Activated naive CD8-positive, alpha-beta T cell treated with anti-CD3 and anti-CD28 coated beads, Interleukin-2, amount 10 ng/mL, durations not matched to agents 7 days and 5 days (primary cell): ENCODE measurements at places on chromosomes 13 and 19. TPM values are rescaled to one million over a fixed set of nuclear protein-coding genes. Genes with fewer than 3 reads are reported as not detected.

The PBX4 gene
- total RNA-seq: 41.3 TPM

The ZNF653 gene
- 21.1 TPM for total RNA-seq

The FBN3 gene
- 0.50 TPM for total RNA-seq

The SLC25A41 gene
- total RNA-seq: 1.0 TPM

The ZFP28 gene
- total RNA-seq: 12.2 TPM

The COL5A3 gene
- total RNA-seq: 0.17 TPM

The OR7D2 gene
- not detected for total RNA-seq

The CBY2 gene
- not detected for total RNA-seq

- no peak for DNase-seq
- no peak overlapping the region for H3K27ac ChIP-seq
Observed at GRCh38 chr19:18993115-18993514, 40.2 kb downstream of the SUGP2 start.

GRCh38 chr13:112770504-112770903 lies 80.7 kb downstream of the ATP11A start:
- peaks cover 2% of the 10 kb centered on the region for H3K27me3 ChIP-seq
- H3K36me3 ChIP-seq: peaks cover 12% of the 10 kb centered on the region
- peaks cover 2% of the 10 kb centered on the region for H3K4me1 ChIP-seq
- H3K4me3 ChIP-seq: no peak overlapping the region

GRCh38 chr13:31015199-31015598 lies 82.7 kb downstream of the TEX26 start:
- H3K27ac ChIP-seq: no peak overlapping the region
- H3K36me3 ChIP-seq: no peaks in the 10 kb centered on the region
- H3K27me3 ChIP-seq: peaks cover 26% of the 10 kb centered on the region
- peaks cover 7% of the 10 kb centered on the region for H3K4me1 ChIP-seq

DNA sequence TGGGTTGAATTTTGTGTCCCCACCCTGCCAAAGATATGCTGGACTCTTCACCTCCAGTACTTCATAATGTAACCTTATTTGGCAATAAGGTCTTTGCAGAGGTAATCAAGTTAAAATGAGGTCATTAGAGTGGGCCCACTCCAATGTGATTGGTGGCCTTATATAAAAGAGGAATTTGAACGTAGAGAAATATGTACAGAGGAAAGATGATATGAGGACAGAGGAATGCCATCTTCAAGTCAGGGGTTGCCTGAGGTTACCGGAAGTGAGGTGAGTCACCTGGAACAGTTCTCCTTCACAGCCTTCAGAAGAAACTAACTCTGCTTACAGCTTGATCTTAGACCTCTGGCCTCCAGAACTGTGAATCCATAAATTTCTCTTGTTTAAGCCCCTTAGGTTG lies 69.9 kb downstream of the GPC5 start:
- no peak overlapping the region for H3K4me3 ChIP-seq
- no peak overlapping the region for H3K27ac ChIP-seq
- peaks cover 9% of the 10 kb centered on the region for H3K27me3 ChIP-seq
- no peaks in the 10 kb centered on the region for H3K4me1 ChIP-seq
- H3K36me3 ChIP-seq: no peaks in the 10 kb centered on the region
- no peak for DNase-seq

GRCh38 chr19:48501494-48502349 lies 9.9 kb downstream of the LMTK3 start:
- H3K27me3 ChIP-seq: no peaks in the 10 kb centered on the region
- H3K36me3 ChIP-seq: no peaks in the 10 kb centered on the region
- peak overlapping the region; percentile 81 for H3K27ac ChIP-seq
- H3K4me3 ChIP-seq: peak overlapping the region; percentile 81
- DNase-seq: peak; percentile 77

DNA sequence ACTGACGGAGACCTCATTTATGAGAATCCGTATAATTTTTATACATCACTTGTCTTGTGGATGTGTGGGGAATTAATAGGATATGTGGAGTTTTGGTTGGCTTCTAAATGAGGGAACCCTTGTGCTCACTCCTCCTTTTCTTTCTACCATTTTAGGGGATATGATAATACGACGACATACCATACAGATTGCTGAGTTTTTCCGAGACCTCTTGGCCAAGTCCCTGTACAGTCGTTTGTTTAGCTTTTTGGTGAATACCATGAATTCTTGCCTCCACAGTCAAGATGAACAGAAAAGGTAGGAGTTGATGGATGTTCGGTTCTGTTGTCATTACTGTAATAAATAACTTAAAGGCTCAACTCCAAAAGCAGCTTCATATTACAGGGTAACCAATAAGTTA lies 335.2 kb downstream of the MYO16 start:
- H3K27ac ChIP-seq: no peak overlapping the region
- no peak for DNase-seq
- H3K36me3 ChIP-seq: no peaks in the 10 kb centered on the region

DNA sequence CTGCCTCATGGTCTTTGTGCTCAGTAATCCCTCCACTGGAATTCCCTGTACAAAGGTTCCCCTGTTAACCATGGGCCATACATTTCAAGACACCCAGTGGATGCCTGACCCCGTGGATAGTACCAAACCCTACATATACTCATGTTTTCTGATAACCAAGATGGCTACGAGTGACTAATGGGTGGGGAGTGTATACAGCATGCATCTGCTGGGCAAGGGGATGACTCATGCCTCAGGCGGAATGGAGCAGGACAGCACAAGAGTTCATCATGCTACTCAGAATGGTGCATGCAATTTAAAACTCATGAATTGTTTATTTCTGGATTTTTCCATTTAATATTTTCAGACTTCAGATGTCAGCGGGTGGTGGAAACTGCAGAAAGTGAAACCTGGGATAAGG lies 13.3 kb upstream of the FGF9 start:
- H3K4me1 ChIP-seq: no peaks in the 10 kb centered on the region
- H3K4me3 ChIP-seq: no peak overlapping the region
- no peaks in the 10 kb centered on the region for H3K36me3 ChIP-seq
- H3K27me3 ChIP-seq: peaks cover 16% of the 10 kb centered on the region
- no peak overlapping the region for H3K27ac ChIP-seq

GRCh38 chr19:53907690-53908089 lies 1.4 kb upstream of the CACNG7 start:
- no peak overlapping the region for H3K4me3 ChIP-seq
- peaks cover 72% of the 10 kb centered on the region for H3K27me3 ChIP-seq
- H3K4me1 ChIP-seq: peaks cover 18% of the 10 kb centered on the region
- H3K36me3 ChIP-seq: no peaks in the 10 kb centered on the region
- DNase-seq: no peak
- H3K27ac ChIP-seq: no peak overlapping the region

DNA sequence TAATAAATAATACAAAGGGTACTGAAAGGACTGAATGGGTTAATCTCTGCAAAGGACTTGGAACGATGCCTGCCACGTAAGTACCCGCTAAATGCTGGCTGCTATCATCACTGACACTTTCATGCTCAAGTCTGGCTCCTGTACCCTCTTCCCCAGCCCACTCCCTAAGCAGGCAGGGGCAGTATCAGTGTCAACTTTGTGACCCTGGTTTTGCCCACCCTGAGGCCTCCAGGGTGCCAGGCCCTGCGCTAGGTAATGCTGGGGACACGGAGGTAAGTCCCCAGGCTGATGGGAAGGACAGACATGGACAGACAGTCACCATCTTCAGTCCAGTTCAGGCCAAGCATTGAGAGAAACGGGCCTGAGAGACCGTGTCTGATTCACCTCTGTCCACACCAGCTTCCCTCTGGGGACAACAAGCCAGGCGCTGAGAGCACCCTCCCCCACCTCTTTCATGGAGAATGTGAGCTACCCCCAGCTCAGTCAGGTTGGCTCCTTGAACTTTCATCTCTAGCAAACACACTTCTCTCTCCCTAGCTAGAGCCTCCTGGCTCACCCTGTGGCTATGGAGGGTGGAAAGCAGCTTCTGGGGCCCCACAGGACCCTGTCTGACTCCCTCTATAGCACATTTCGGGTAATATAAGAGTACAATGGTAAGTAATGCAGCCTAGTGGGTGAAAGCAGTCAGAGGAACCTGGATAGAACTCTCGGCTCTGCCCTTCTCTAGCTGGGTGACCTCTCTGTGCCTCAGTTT lies 800 bp downstream of the ETFB start:
- H3K27me3 ChIP-seq: no peaks in the 10 kb centered on the region
- DNase-seq: peak; percentile 52
- H3K27ac ChIP-seq: peak overlapping the region; percentile 94

DNA sequence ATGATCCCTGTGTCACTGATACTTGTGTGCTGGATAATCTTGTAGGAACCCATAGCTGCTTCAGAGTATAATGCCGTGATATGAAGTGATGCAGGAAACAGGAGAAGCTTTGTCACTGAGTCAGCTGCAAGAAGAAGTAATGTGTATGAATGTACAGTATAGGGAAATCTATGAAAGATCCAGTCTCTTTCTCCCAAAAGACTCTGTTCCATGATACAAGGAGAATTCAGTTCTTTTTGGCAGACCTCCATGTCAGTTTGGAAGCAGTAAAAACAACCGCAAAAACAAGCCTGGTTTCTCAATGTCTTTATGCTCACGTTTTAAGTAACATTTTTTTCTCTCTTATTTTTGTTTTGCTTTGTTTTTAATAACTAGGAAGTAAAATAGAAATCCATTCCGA lies 33.9 kb downstream of the PCDH17 start:
- H3K4me3 ChIP-seq: no peak overlapping the region
- H3K36me3 ChIP-seq: no peaks in the 10 kb centered on the region
- no peak overlapping the region for H3K27ac ChIP-seq
- no peaks in the 10 kb centered on the region for H3K4me1 ChIP-seq

- no peaks in the 10 kb centered on the region for H3K36me3 ChIP-seq
- H3K4me3 ChIP-seq: no peak overlapping the region
- no peak overlapping the region for H3K27ac ChIP-seq
- H3K27me3 ChIP-seq: peaks cover 7% of the 10 kb centered on the region
- DNase-seq: no peak
- no peaks in the 10 kb centered on the region for H3K4me1 ChIP-seq
Observed at GRCh38 chr13:39565036-39565949, 37.7 kb downstream of the LHFPL6 start.
